ENCODE measurements at places on chromosomes 16 and 17.

GRCh38 chr17:38925263-38925995, at the start of gene LASP1NB:
LASP1NB (plus strand) TSS chr17:38925614.
- DNase-seq, result no peak

DNA sequence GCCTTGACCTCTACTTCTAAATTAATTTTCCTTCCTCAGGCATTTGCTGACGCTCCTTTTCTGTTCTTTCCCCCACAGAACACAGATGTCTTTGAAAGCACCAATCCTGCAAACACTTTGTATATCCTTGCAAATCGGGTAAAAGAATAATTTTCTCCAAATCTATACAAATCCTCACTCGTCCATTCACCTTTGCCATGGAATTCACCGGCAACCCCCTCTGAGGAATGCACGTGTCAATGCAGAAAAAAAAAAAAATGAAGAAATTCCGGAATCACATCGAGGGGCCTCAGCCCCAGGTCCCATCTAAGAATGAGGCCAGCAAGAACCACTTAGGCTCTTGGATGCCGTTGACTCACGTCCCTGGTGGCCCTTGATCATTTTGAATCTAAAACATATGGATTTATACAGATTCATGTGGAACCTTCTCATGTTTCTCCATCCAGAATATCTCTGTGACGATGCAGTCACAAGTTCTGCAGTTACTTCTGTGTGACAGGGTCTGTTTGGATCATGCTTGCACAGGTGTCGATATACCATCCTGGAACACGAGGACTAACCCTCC, 136.9 kb downstream of the RBFOX3 start:
- DNase-seq, result no peak

DNA sequence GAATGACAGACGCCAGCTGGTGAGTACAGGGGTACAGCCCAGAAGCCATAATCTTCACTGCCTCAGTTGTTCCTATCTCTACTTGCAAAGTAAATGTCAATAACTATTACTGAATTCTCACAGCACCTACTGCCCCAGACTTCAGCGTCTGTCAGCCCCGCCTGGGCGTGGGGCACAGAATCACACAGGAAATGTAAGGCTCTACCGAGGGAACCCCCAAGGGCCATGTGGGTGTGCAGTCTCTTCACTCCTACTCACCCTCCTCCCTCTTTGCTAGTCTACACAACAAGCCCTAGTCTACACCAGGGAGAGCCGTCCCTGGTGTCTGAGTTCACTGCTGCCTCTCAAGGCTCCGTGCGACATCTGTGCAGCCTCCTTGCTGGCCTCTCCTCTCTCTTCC, 4.5 kb downstream of the NPTX1 start:
- DNase-seq, result no peak

DNA sequence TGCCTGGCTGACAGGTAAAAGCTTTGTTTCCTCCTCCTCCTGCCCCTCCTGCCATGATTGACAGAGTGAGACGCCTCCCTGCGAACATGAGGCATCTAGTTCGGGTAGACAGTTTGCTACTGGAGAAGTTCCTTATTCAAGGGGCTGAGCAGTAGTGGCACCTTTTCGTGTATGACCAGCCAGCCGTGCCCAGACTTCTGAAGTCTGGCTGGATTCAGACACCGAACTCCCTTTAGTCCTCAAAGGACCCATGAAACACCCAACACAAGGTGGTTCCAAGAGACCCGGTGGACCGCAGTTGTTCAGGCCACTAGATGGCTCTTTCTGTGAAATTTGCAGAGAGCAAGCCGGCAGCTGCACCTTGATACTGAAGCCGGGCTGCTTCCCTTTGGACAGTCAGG, 192.8 kb downstream of the XYLT1 start:
- DNase-seq, result no peak

DNA sequence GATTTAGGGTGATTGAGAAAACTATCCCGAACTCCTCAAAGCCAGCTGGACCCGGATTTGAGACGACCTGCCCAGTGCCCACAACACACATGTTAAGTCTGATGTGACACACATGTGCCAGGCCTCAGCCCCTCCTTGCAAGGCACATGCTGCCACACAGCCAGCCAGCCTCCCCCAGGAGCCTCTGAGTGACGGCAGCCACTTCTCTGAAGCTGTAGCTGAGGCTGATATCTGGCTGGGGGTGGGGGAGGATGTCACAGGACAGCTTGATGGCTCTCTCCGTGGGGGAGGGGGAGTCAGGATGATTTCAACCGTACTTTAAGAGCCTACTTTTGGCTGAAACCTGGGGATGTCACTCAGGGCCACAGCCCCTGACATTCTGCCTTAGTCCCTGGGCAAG, 40.9 kb downstream of the SRCIN1 start:
- DNase-seq, result no peak

GRCh38 chr17:9750524-9750923, 40.9 kb downstream of the DHRS7C start:
- DNase-seq, result no peak

DNA sequence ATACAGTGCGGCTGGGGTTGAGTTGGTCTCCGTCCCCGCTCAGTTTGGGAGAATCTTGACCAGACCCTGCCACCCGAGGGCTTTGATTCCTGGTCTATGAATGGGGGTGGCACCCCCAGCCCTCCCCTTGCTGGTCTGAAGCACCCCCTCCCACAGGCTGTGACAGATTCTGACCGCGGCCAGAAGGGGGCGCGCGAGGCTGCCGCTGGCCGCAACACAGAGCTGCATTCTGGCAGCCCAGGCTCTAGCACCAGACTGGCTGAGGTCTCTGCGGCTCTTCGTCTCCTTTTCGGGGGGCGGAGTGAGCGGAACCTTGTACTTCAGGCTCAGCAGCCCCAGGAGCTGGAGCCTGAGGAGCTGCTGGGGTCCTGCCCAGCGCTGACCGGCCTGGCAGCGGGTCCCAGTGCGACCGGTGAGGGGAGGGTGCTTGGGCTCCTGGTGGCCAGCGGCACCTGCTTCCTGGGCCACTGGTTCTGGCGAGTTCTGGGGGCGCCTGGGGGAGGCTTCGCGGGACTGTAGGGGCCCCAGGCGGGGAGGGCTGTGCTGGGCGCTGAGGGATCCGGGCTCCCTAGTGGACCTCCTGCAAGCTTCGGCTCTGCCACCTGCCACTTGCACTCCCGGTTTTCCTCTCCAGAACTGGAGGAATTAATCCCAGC, 1011.6 kb downstream of the KCNJ18 start:
- DNase-seq, result no peak

All from vagina (tissue), 2 donors.